ENCODE measurements at places on chromosomes 16 and 17.

- DNase-seq = no peak
Observed at GRCh38 chr16:55179852-55180585, 144.0 kb upstream of the IRX6 start.

DNA sequence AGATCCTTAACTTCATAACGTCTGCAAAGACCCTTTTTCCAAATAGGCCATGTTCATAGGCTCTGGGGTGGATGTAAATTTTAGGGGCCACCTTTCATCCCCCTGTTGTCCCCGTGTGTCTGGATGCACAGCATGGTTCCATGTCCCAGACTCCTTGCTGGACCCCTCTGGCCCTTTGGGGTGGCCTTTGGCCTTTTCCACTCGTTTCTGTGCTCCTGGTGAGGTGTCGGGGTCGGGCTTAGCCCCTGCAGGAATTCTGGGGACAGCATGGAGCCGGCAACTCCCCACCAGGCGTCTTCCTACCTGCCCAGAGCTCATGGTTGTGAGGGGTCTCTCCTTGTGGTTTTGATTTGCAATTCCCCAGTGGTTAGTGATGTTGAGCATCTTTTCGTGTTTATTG is 183.5 kb downstream of the SEC14L1 start:
- no peak for DNase-seq

DNA sequence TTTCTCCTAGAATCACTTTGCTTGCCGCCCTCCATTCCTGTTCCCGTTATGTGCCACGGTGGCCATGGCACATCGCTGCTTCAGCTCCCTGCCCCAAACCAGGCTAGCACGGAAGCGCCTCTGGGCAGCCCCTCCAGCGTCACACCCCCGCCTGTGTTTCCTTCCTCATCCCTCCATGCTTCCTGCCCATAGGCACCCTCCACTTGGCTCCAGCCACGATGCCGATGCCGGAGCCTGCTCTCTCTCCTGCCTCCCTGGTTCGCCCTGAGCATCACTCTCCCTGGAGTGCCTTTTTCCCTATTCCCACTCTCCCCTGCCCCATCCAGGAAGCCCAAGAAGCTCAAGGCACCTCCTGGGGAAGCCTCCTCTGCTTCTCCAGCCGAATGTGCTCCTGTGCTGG is 3.2 kb upstream of the ARHGAP23 start:
- DNase-seq = no peak

GRCh38 chr16:57356547-57356946 is 2.0 kb upstream of the CCL22 start:
- no peak for DNase-seq
